ENCODE measurements at places on chromosomes 5 and 9.

- no peak for DNase-seq
These were observed 352.6 kb upstream of the PANK3 start for GRCh38 chr5:168931638-168932345.

- no peak for DNase-seq
These were observed 41.4 kb upstream of the FAM240B start for GRCh38 chr9:38761339-38761738.

DNA sequence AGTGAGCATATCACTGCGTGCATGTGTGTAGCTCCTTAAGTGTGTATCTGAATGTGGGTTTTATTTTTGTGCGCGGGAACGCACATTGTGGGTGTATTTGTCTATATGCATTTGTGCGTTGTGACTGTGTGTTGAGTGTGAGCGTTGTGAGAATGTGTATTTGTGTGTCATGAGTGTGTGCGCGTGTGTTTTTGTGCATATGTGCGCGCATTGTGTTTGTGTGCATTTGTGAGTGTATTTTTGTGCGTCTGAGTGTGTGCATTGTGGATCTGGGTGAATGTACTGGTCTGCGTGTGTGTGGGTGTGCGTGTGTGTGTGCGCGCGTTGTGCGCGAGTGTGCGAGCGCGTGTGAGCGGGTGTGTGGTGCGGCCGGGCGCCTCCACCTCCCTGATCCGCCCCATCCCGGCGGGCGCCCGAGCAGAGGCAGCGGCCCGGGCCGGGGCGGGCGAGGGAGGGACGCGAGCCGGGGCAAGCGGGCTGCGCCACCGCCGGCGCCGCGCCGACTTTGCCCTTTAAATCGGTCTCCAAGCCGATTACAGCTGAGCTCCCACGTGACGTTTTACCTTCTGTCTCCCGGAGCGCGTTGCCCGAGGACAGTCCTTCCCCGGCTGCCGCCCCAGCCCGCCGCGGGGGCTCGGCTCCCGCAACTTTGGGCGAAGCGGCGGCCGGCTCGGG, at the start of gene RASGRF2:
Gene RASGRF2, plus strand, starts transcription at position 596 of the 675 bp plus-strand sequence. CDS start 376 bp downstream, outside the sequence.
- no peak for DNase-seq

GRCh38 chr9:24413651-24414050, 132.0 kb downstream of the IZUMO3 start:
- DNase-seq, result no peak

GRCh38 chr9:135330685-135331590, 148.6 kb upstream of the PPP1R26 start:
- DNase-seq, result no peak

All from bone marrow (tissue), 2 donors.